A172 (cell line): ENCODE measurements at places on chromosomes 2 and 18.

GRCh38 chr2:6929196-6929819 lies 12.1 kb downstream of the RNF144A start:
- DNase-seq: no peak

DNA sequence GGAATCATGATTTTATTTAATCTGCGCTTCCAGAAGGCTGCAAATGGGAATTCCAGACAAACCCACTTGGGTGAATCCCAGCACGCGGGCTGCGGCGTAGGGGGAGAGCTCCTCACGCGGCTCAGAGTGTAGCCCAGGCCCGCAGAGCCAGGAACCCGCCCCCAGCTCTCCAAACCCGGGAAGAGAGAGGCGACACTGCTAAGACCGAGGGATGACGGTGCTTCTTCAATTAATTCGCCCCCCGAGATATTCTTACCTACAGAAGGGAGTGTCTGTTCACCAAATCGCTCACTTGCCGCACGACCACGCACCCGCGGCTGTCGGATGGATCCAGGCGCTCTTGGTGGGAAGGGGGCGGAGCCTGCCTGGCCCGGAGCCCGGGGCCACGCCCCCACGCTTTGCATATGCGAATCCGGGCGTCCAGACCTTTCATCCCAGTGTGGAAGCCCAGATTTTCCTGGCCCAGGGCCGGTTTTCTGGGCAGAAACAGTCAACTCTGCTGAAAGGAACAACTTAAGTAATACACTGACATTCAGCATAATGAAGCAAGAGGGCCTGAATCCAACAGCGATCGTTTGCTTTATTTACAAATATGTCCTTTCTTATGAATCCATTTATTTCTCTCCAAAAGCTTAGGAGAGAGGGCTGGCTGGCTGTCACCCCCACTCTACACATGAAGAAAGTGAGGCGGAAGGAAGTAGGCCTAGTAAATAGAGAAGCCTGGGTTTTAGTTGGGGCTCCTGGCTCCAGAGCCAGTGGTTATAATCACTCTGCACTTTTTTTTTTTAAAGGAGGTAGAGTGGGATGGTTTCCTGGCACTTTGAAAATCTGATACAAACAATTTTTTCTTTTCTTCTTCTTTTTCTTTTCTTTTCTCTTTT lies at the start of gene SLC19A3:
Gene SLC19A3 (minus strand): TSS at position 342 of the 881 bp plus-strand sequence. CDS start 15,710 bp downstream, outside the sequence.
- peak; percentile 59 for DNase-seq

GRCh38 chr2:174086708-174087107 lies 121.5 kb upstream of the SP3 start:
- DNase-seq: no peak

GRCh38 chr2:46801731-46802664 lies 113.6 kb downstream of the MCFD2 start:
- peak; percentile 83 for DNase-seq

GRCh38 chr18:2337552-2338141 lies 233.7 kb downstream of the METTL4 start:
- DNase-seq: peak; percentile 22

GRCh38 chr2:103823847-103824246 lies 1030.1 kb upstream of the POU3F3 start:
- DNase-seq: no peak

DNA sequence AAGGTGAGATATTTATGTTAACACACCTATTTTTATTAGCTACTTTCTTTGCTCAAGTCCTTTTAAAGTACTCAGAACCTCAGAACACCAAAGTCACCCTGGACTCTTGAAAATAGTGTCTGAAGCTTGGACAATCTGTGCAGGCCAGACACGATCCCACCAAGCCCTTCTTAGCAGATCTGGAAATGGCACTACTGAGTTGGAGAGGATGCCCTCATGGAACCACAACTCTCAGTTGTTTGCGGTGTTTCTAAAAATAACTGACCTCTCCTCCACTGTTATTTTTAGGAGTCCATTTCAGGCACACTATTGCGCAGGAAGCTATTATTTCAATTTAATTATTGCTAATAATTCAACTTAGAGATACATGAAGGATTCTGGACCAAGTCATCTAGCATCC lies 103.5 kb upstream of the ITGB6 start:
- DNase-seq: no peak

- no peak for DNase-seq
Observed at GRCh38 chr2:207264310-207264709, 98.6 kb upstream of the KLF7 start.

GRCh38 chr2:47134386-47135090 lies 20.6 kb downstream of the STPG4 start:
- no peak for DNase-seq

DNA sequence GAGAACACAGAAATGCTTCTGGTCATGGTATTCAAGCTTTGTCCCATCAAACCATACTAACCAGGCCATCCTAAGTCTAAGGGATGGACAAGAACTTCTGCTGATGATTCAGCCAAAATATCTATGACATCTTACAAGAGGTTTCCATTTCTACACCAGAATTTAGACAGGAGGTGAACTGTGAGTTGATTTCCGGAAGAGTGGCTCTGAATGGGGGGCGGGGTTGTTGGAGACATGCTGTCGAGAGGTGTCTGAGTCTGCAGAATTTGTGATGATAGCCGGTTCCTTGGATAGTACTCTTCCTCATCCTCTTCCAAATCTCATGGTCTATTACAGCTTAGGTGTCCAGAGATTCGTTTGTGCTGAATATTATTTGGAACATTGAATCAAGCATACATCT lies 408.7 kb upstream of the TCF4 start:
- no peak for DNase-seq

DNA sequence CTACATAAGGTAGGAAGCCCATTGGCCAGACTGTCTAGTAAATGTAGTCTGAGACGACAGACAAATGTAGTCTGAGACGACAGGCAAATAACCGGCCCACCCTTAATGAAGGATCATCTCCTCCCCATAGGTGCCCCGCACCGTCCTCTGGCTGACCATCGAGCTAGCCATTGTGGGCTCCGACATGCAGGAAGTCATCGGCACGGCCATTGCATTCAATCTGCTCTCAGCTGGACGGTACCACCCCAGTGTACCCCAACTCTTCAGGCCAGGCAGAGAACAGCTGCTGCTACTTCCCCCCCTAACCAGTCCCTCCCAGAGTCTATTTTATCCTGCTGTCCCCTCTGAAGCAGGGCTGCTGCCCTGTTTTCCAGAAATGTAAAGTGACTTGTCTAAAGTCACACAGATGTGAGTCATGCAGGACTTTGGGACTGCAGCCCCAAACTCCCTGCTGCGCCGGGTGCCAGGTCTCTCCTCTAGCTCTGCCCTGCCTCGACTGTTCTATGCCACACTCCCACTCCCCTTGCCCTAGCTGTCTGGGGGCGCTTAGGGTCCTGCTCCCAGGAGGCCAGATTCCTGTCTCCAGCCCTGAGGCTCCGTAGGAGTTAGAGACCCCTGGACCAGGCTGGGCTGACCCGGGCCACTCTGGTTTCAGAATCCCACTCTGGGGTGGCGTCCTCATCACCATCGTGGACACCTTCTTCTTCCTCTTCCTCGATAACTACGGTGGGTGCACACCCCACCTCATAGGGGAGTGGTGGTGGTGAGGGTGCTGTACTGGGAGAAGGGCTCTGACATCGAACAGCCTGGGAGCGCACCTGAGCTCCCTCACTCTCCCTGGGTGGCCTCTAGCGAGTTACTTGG lies 4.7 kb downstream of the SLC11A1 start:
- no peak for DNase-seq

GRCh38 chr2:96527286-96528005 lies 9.1 kb upstream of the ARID5A start:
- DNase-seq: no peak

- peak; percentile 51 for DNase-seq
Observed at GRCh38 chr18:28961669-28962228, 784.8 kb upstream of the CDH2 start.

- DNase-seq: peak; percentile 10
Observed at GRCh38 chr18:36176711-36177110, 10.6 kb upstream of the MOCOS start.

- no peak for DNase-seq
Observed at GRCh38 chr2:42906111-42906556, 113.8 kb upstream of the HAAO start.

- DNase-seq: no peak
Observed at GRCh38 chr18:36066001-36066400, 1.4 kb downstream of the RPRD1A start.

- DNase-seq: no peak
Observed at GRCh38 chr18:56175330-56176001, 462.9 kb downstream of the TXNL1 start.

GRCh38 chr2:11903085-11903606 lies 156.7 kb downstream of the LPIN1 start:
- no peak for DNase-seq

GRCh38 chr2:99695944-99696253 lies 206.1 kb upstream of the REV1 start:
- no peak for DNase-seq

- no peak for DNase-seq
Observed at GRCh38 chr2:237486819-237487448, at the start of gene MLPH. TSS of gene MLPH (plus strand) at chr2:237487251. CDS start at chr2:237493427, 6,176 bp downstream.

- DNase-seq: no peak
Observed at GRCh38 chr2:234001380-234002160, 48.9 kb upstream of the SPP2 start.

GRCh38 chr18:49910986-49911385 lies 97.7 kb upstream of the ACAA2 start:
- DNase-seq: no peak

DNA sequence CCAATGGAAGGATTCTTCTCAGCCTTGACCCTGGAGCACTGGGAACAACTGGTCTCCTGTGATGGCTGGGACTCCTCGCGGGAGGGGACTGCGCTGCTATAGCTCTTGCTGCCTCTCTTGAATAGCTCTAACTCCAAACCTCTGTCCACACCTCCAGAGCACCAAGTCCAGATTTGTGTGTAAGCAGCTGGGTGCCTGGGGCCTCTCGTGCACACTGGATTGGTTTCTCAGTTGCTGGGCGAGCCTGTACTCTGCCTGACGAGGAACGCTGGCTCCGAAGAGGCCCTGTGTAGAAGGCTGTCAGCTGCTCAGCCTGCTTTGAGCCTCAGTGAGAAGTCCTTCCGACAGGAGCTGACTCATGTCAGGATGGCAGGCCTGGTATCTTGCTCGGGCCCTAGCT lies 28.8 kb downstream of the LIPG start:
- no peak for DNase-seq

- no peak for DNase-seq
Observed at GRCh38 chr18:66342577-66342976, 261.3 kb downstream of the CDH19 start.

- peak; percentile 35 for DNase-seq
Observed at GRCh38 chr18:40553029-40553428, 1402.0 kb upstream of the PIK3C3 start.

GRCh38 chr18:54209471-54210180 lies 14.8 kb downstream of the MBD2 start:
- DNase-seq: peak; percentile 3

- DNase-seq: peak; percentile 85
Observed at GRCh38 chr2:207676827-207677354, 34.5 kb upstream of the CCNYL1 start.

DNA sequence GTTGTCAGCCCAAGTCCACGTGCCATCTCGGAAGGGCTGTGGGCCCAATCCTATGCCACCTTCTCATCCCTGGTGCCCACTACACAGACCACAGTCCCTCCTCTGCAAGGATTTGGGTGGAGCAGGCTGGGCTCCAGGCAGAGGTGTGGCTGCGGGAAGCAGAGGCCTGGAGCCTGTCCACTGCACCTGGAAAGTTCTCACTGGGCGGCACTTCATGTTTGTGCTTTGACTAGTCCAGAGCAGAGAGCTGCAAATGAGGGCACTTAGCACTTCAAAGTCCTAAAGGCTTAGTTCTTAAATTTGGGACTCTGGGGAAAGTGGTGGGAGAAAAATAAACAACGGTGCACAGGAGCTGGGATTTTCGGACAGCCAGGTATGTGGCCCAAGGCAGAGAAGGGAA lies 308.9 kb upstream of the POU3F3 start:
- no peak for DNase-seq

- no peak for DNase-seq
Observed at GRCh38 chr2:39484206-39484605, 47.1 kb upstream of the MAP4K3 start.

DNA sequence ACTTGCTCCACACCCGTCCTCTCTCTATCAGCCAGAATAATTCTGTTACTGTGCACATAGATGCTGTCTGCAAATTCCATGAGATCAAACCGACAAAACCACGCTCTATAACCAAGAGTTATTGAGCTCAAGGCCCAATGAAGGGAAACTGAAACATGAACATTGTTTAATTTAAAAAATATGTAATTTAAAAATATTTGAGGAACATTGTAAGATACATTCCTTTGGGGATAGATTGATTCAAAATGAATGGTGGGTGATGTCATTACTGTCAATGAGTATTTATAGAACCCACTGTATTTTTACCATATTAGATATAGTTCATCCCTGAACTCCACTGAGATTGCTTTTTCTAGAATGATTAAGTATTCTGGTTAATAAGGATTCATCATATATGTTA lies 50.4 kb downstream of the NCKAP5 start:
- DNase-seq: no peak

DNA sequence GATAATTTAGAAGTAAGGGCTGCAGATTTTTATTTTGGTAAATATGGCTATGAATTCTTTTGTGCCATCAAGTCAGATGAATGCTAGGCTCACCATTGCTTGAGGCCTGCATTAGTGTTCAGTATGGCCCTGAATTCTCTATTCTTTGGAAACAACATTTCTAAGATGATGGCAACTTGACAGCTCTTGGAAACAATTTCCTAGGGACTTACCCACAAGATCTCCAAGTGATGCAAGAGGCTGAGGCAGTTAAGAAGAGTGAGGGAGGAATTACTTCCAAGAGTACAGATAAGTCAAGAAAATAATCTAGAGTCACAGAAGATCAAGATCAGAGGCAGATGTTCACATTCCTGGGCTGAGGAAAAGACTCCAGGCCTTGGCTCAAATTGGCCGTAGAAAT lies 129.1 kb downstream of the NRP2 start:
- DNase-seq: no peak

- no peak for DNase-seq
Observed at GRCh38 chr18:30852980-30853379, 189.6 kb downstream of the DSC3 start.

GRCh38 chr18:6881034-6881820 lies 151.7 kb downstream of the ARHGAP28 start:
- DNase-seq: no peak

GRCh38 chr2:143128681-143129580 lies at the start of gene ARHGAP15:
TSS of gene ARHGAP15 (plus strand) at chr2:143129419.
- DNase-seq: no peak

DNA sequence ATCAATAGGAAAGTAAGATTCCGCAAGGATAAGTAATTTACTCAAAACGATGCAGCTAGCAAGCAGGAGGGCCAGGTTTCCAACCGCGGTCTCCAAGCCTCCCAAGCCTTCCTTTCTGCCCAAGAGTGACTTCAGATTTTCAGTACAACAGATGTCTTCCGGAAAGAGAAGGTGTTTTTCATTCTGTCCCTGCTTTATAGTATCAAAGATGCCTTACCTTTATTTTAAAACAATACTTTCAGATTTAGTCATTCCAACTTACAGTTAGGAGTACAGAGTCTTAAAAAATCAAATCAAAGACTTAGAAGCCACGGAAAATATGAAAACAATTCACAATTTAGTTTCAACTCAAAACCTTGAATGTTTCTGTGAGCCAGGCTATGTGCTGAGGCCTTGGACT lies 43.6 kb downstream of the CYB5A start:
- DNase-seq: no peak
